ENCODE measurements at places on chromosomes 3 and 15.

DNA sequence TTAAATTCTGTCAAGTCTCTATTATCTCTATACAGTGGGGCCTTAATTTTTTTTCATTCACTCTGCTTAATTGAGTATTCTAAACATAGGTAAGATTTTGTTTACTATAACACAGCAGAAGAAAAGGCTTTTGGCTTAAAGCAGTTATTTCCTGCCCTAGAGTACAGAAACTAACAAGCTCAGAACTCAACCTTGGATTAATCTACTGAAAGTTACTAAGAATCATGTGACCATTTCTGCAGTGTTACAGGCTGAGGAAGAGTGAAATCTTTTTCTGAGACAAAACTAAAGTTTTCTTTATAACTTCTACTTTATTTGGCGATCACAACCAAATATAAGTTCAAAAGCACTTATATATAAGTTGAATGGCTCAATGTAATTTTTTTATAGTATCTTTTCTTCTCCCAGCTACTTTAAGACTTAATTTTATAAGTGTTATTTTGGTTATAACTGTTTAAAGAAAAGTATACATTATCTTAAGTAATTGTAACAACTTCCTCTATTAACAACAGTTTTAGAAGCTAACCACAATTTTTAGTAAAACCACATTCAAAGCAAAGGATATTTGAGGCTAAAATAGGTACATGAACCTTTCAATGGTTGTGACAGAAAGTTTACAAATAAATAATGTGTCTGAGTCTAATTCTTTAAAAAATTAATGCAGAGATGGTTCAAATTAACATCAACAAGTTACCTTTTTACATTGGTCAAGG lies 240.6 kb upstream of the NAALADL2 start:
- DNase-seq: no peak

DNA sequence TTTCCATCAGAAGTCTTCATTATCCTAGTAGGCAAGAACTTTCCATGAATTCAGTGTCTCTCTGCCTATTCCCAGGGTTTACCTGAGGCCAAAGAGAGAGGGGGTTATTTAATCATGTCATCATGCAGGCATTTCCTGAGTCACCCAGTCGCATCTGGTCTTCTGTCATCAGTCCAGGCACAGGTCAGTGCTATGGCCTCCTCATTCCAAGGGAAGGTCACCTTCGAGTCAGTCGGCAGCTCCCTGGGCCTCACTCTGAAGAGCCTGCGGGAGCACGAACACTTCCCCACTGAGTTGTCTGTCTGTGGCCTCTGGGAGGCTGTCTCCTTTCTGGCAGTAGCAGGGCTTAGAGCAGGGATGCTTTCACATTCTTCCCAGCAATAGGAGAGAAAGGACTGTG lies 26.2 kb upstream of the LRTM1 start:
- DNase-seq: peak; percentile 87

GRCh38 chr3:181486141-181486885 lies 225.4 kb upstream of the SOX2 start:
- DNase-seq: no peak

- peak; percentile 50 for DNase-seq
These were observed 812.9 kb upstream of the CFAP20DC start for GRCh38 chr3:59862686-59863085.

DNA sequence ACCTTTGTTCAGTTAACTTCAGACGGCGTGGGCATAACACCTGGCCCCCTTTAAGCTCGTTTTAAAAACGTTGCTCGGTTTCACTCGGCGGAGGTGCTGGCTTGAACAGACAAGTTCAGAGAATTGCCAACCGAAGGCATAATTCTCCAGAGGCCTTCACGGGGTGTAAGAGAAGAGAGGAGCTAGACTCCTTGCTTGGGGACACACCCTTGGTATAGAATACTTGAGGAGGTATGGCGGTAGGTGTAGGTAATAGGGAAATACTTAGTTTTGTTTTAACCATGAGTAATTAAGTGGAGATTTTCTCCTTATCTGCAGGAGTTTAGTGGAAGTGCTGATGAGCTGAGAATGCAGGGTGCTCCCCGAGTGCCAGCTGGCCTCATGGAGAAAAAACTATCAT lies 921 bp downstream of the FBXL2 start:
- DNase-seq: no peak

DNA sequence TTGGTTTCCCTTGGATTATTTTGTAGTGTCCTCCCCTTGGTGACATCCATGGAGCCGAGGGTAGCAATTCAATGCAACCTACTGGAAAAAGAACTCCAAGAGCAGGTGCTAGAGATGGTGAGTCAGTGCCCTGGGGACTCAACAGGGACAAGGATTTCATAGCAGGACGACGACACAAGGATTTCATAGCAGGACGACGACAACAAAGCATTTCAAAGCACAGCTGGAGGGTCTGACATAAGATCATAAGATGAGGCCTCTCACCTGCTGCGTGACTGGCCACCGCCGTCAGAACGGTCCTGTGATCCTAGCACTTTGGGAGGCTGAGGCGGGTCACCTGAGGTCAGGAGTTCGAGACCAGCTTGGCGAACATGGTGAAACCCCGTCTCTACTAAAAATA lies 22.5 kb downstream of the NRROS start:
- DNase-seq: no peak

DNA sequence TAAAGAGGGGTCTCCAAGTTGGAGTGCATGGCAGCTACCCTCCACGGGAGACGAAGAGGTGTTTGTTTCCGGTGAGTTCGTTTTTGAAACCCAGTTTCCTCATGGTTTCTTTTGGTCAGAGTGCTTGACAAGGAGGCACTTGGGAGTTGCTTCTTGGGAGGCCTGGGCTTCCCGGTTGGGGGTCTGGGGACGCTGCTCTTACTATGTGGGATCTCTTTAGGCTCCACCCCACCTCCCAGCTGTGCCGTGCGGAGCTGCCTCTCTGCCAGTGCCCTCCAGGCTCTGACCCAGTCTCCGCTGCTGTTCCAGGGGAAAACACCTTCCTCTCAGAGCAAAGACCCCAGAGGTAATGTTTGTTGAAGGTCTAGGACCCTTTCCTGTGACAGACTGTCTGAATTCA lies 29.6 kb downstream of the KIF7 start:
- DNase-seq: no peak
